ENCODE measurements at places on chromosomes 3 and 15.

DNA sequence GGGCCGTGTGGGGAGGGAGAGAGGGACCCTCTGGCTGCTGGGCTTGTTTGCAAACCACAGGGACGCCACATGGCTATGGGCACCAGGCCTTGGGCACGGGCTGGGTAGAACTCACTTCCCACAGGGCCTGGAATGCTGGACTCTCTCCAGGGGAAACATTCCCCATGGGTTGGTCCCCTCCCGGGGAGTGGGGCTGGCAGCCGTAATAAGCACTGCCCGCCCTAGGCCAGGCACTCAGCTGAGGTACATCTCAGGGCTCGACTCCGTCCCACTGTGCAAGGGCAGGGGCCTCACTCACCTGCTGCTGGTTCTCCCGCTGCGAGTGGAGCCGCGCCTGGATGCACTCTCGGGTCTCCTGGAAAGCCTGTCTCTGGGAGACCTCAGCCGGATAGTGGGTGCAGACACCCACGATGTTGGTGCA, 96.7 kb downstream of the ADCY5 start:
- no peak for DNase-seq

GRCh38 chr3:139281522-139282196, 62.2 kb upstream of the MRPS22 start:
- no peak for DNase-seq

GRCh38 chr3:190281308-190282051, 40.8 kb downstream of the CLDN1 start:
- no peak for DNase-seq

GRCh38 chr3:58581328-58582091, 4.3 kb upstream of the FAM107A start:
- DNase-seq = no peak

DNA sequence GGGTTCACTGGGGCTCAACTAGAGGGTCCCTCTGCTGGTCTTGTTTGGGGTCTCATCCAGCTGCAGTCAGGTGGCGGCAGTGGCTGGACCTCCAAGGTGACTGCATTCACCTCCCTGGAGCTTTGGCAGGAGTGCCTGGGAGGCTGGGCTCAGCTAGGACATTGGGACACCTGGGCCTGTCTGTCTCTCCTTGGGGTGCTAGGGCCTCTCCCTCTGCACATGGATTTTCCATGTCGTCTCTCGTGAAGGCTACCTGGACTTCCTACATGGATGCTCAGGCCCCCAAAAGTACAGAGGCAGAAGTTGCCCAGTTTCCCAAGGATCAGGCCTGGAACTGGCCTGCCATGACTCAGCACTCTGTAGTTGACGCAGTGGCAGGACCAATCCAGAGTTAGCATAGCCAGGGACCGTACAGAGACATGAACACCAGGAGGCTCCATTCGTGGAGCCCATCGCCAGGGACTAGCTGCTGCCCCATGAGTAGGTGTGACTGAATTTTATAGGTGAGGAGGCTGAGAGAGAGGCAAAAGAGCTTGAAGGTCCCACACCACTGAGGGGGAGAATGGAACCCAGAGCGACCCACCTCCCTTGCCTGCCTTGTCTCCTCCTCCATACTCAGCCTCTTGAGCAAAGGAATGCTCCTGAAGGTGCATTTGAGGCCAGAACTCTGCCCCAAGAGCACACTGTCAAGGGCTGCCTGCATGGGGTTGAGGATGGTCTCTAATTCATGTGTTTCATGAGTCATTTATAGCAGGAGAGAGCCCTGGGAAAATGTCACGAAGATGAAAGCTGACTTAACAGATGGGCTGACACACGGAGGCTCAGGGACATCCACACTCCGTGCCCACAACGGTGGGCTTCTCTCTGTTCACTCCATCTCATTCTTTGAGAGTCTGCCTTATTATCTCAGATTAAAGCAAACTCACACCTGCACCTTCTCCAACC, 13.0 kb upstream of the ALDH1A3 start:
- no peak for DNase-seq

DNA sequence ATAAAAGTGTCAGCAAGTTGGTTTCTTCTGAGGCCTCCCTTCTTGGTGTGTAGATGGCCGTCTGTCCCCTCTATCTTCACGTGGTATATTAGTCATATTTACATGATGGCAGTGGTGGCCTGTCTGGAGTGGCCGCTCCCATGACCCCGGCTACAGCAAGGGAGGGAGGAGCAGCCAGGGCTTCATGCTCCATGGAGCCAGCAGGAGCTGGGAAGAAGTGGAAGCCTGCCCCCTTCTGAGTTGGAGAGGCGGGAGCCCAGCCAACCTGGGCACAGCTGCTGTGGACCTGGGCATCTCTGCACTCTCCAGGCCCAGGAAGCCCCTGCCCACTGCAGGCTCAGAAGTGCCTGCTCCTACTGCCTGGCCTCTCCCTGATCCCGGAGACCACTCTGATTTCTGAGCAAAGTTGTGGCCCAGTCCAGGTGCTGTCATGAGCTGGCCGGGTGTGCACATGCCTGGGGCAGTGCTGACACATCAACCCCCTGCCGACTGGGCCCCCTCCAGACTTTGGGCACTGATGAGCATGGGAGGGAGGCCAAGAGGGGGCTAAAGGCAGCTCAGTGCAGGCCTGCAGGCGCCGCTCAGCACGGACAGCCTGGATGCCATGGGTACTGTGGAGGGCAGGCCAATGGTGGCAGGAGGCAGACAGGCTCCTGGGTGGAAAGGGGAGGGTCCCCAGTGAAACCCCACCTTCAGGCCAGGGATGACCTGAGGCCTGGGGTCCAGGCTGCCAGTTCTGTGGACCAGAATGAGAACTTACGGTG, 84.8 kb downstream of the SERPINI1 start:
- no peak for DNase-seq

- no peak for DNase-seq
Observed at GRCh38 chr3:149673393-149673792, 15.6 kb upstream of the WWTR1 start.

DNA sequence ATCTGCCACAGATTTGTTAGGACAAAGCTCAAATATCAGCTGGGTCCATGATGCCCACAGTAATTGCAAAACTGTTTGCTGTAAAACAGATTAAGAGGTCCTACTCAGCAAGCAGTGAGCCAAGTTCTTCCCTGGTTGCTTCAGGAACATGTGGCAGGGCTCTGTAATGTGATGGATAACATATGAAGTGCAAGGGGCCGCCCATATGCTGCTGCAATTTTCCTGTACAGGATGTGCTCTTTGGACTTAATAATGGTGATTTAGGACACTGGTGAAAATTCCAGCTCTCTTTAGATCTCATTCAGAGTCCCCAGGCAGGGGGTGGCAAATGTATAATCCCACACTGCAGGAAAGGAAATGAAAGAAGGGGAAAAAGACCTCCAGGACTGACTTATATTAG, 289.4 kb downstream of the LSAMP start:
- DNase-seq = no peak

GRCh38 chr3:152497457-152497856, 228.7 kb downstream of the MBNL1 start:
- no peak for DNase-seq

GRCh38 chr15:92452143-92452542, 58.5 kb downstream of the ST8SIA2 start:
- DNase-seq = no peak

- no peak for DNase-seq
Observed at GRCh38 chr15:59998305-59998949, 5.7 kb upstream of the FOXB1 start.

GRCh38 chr3:177150218-177150916, 46.9 kb downstream of the TBL1XR1 start:
- no peak for DNase-seq

DNA sequence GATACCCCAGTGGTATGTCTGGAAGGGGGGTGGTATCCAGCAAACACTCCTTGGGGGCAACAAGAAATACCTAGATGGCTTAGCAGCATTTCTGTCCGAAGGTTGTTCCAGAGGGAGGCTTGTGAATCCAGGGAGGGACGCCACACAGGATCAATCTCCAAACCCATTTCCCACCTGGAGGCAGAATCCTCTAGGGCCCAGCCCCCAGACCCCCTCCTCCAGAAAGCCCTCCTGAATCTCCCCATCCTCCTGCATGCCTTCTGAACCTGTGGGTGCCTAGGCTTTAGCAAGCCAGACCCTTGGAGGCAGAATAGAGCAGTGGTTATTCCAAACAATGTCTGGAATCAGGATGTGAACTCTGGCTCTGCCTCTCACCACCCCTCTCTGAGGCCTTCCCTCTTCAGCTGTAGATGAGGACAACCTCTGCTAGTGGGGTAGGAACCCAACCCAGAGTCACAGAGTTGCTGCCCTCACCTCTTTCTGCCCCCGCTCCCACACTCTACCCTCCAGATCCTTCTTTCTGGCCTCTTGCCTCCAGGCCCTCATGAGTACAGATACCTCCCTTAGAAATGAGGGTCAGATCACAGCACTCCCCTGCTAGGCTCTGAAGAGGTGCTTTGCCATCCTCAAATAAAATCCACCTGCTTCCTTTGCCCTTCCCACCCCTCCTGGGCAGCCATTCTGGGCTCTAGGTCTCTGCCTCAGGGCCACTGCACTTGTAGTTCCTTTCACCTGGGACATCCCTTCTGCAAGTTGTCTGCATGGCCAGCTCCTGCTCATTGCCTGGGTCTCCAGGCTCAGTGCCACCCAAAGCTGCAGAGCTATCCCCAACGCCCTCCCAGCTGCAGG, 8.1 kb downstream of the CISH start:
- DNase-seq = no peak

DNA sequence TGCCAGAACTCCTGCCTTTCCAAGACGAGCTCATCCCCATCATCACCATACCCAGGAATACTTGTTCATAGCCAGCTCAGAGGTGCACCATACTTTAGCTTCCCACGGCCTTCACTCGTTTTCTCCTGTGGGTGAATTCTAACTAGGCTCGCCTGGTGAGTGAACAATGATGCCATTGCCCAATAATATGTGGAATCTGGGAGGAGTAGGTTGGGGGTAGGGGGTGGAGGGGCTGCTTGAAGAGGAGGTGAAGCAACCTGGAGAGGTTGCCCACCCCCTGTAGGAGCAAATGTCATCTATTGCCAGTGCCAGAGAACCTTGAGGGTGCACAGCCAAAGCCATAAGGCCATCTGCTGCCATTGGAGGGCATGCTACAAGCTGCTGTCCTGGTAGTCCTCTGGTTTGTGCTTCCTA, 592 bp upstream of the ZNF445 start:
- DNase-seq = no peak

- DNase-seq = no peak
Observed at GRCh38 chr3:55860049-55860721, 373.1 kb upstream of the WNT5A start.

- DNase-seq = no peak
Observed at GRCh38 chr3:122942239-122942638, 85.3 kb downstream of the SEMA5B start.

DNA sequence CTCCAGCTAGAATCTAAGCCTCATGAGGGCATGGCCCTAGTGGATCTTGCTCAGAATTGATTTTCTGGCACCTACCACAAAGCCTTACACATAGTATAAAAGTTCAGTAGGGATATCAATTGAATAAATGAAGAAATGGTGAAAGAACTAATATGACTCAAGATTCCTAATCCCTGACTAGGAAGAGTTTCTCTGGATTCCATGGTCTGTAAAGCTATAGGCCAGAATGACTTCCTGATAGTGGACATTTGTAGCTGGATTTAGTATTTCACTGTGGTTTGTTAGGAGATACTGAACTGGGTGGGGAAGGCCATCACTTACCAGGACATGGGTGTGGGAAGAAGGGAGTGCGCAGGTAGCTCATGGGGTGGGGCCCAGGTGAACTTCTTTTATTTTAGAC, 168.9 kb downstream of the RAP2B start:
- DNase-seq = no peak

Data from esophagus muscularis mucosa (tissue), 4 donors.